NCI-H2081 treated with DMSO at 0.1 percent for 48 hours (cell line): ENCODE measurements at places on chromosomes 11 and 22.

- no peak for DNase-seq
Observed at GRCh38 chr11:125224391-125225021, 60.0 kb downstream of the PKNOX2 start.

DNA sequence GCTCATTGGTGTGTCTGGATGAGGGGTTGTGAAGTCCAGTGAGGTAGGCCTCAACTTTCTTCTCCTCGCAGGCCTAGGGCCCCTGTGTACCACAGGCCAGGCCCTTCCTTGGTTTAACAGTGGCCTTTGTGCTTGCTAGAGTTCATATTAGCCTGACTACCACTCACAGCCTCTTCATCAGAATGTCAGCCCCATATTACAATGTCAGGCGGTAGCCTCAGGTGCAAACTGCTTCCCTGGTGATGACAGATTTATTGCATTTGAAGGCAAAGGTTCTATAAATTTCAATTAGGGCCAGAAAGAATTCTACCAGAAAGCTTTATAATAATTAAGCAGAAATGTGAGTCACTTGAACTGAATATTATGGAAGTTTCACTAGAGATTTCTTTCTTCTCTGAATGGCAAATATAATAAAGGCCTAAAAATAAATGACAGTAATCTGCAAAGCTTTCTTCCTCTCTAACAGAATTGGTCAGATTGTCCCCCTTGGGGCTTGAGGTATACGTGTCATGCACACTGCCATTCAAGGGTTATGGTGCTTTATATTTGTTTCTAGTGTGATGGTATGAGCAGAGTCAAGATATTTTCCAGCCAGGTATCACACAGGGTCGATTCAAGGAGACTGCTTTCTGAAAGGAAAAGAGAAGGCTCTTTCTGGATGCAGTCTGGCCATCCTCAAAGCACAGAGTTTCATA is 210.3 kb downstream of the CWF19L2 start:
- DNase-seq, result no peak

DNA sequence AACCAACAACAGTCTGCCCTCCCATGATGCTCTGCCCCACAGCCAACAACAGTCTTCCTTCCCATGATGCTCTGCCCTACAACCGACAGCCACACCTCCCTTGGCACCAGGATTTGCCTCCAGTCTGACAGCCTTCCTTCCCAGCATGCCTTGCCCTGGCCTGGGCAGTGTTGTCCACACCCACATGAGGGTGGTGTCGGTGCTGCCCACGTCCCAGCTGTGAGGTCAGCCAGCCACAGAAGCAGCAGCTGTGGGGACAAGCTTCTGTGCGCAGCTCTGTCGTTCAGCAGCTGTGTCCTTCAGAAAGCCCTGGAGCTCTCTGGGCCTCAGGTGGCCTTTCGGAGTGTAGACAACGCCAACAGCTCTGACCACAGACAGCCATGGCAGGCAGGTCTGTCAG is 1378.9 kb downstream of the BRD1 start:
- no peak for DNase-seq

GRCh38 chr11:82960779-82961143 is 59.2 kb downstream of the DDIAS start:
- DNase-seq, result no peak

DNA sequence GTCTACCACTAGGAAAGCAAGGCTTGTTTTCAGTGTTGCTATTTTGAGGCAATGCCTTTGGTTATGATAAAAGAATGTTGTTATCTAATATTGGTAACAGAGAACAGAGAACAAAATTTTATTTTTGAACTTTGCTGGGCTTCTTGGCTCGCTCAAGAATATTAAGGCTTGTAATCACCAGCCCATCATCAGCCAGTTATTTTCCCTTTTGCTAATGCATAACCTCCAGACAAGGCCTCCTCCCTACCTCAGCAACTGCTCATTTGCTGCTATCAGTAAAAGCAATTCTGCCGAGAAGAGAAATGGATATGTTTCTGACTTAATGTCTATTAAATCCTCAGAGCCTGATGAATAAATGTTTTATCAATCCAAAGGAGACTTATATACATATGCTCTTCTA is 8.9 kb downstream of the MTMR2 start:
- no peak for DNase-seq

DNA sequence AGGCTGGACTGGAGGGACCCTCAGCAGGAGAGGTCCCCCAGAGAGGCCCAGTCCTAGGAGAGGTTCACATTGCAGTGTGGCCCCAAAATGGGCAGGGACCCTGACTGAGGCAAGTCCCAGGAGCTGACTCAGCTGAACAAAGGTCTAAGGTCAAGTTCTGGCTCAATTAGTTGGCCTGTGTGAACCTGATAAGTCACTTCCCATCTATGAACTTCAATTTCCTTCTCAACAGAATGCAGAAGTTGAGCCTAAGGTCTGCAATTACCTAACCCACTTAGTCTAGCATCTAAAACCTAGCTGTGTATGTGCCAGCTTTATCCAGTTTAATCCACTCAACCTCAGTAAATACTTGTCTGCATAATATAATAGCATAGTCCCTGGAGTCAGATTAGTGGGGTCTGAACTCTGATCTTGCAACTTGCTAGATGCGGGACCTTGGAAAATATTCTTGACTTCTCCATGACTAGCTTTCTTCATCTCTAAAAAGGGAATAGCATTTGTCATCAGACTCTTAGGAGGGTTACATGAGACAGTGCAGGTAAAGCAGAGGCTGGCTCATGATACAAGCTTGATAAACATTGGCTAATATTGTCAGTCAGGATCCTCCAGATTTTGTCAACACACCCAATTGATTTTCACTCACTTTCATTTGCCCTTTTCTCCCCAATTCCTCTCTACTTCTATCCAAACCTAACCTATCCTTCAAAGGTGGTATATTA is 465.5 kb downstream of the INSC start:
- DNase-seq, result no peak

DNA sequence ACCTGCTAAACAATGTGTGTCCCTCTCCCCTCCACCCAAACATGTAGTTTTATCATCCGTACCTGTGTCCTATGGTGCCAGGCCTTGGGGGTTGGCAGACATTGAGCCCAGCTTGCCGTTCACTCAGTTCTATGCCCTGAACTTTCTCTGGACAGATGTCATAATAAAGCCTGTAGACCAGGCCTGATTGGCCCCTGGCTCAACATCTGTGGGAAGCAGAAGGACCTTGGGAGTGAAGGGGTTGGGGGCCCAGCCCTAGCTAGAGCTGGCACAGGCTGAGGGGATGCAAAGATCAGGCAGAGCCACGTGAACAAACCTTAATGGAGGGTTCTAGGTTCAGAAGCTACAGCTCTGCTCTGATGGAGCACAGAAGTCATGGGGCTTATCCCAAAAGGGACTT is 600.6 kb downstream of the BUD13 start:
- no peak for DNase-seq

GRCh38 chr11:93279851-93280347 is 50.6 kb upstream of the DEUP1 start:
- peak; percentile 57 for DNase-seq

DNA sequence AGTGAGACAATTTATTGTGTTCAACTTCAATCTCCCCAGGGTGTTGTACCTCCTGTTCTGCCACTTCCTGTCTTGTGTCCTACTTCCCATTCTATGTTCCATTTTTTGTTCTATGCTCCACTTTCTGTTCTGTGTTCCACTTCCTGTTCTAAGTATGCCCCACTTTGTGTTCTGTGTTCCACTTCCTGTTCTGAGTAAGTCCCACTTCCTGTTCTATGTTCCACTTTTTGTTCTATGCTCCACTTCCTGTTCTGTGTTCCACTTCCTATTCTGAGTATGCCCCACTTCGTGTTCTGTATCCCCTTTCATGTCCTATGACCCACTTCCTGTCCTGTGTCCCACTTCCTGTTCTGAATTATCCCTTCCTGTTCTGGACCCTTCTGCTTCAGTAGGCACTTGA is 732.7 kb downstream of the TBC1D22A start:
- DNase-seq, result no peak

DNA sequence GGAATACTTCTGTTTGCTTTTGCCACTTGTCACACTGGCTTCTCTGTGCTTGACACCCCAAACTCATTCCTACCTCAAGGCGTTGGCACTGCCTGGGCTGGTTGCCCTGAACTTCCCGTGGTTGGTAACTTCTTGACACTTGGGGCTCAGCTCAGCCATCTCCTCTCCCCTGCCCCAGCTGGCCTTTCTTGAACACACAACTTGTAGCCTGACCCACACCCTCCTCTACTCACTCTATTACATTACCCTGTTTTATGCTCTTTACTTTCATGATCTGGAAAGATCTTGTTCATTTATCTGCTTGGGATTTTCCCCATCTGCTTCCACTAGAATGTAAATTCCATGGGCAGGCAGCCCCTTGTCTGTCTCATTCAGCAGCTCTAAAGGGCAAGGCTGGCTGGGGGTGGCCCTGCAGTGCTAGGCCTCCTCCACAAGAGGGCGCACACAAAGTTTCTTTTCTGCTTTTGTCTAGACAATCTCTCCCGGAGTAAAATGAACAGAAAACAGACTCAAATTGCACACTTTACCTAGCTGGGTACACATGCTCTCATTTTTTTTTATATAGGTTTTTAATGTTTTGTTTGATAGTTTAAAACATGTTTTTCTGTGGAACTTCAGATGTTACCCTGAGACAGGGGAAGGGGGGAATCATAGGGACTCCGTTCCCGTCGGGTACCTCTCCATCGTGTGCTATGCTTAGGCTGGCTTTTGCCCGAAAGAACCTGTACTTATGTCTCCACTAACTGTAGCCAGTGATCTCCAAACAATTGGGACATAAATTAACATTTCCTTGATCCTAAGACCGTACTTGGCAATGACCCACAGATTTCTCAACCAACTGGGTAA is 16.4 kb upstream of the MRGPRX2 start:
- DNase-seq, result no peak

GRCh38 chr11:10373340-10373739 is 68.5 kb downstream of the ADM start:
- no peak for DNase-seq

GRCh38 chr11:71582309-71582895 is at the start of gene KRTAP5-11:
Gene KRTAP5-11 (minus strand): TSS chr11:71582875. CDS start chr11:71582837, 38 bp downstream.
- DNase-seq, result no peak

DNA sequence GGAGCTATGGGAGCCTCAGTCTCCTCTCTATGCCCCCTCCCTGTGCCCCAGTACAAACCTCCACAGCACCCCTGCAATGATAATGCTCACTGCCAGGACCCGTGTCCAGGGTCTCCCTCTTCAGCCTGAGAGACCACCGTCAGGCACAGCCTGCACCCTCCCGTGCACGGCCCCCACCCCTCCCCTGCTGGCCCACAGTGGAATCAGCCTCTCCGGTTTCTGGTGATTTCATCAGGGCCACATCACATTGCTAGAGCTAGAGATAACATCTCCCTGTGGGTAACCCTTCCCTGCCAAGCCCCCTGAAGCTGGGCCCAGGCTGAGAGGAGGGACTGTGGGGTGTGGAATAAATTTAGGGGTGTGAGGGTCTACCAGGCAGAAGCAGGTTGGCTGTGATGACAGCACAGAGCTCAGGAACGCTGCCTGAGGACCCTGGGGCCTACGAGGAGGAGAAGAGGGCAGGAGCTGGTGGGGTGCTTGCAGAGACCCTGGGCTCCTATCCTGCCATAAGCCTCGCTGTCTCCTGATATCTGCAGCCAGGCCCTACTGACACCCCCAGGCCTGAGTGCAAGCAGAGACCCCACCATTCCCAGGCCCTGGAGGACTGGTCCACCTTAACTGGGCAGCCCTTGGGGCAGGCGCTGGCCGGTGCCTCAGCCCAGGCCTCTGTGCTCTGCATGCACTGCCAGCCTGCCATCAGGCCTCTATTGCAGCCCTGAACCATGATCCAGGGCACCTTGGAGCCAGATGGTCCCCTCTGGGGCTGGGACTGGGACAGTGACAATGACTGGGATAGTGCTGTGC is at the start of gene KLHDC7B:
TSS of gene KLHDC7B (plus strand) at position 378 of the 804 bp plus-strand sequence. CDS start at position 723, 345 bp downstream.
- DNase-seq, result no peak

DNA sequence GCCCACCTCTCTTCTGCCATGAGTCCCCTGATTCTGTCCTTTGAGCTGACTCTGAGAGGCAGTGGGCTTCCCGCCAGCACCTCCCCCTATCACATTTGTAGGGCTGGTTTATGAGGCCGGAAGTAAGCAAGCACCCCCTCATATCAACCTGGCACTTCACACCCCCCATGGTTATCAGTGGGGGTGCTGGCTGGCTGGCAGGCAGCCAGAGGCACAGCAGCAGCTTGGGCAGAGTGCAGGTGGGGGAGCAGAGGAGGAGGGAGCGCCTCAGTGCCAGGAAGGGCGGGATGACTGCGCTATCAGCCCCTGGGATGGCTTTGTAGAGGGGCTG is 22.9 kb upstream of the CHRM4 start:
- peak; percentile 98 for DNase-seq

GRCh38 chr11:80698637-80699036 is 1257.8 kb upstream of the TENM4 start:
- DNase-seq, result no peak

DNA sequence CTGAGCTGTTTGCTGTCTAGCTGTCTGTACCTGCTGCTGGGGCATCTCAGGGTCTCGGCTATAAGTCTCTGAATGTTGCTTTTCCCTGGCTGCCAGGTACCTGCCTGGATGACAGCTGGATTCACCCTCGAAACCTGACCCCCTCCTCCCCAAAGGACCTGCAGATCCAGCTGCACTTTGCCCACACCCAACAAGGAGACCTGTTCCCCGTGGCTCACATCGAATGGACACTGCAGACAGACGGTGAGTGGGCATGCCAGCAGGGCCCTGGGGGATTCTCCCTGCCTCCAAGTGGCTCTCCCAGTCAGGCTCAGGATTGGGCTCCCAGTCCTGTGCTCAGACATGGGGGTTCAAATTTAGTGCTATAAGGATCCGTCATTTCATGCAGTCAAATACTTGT is 12.9 kb downstream of the IL17RA start:
- DNase-seq, result no peak

GRCh38 chr11:125777309-125777708 is 1.3 kb downstream of the PATE2 start:
- no peak for DNase-seq

GRCh38 chr11:87212891-87213290 is 175.2 kb downstream of the TMEM135 start:
- no peak for DNase-seq

DNA sequence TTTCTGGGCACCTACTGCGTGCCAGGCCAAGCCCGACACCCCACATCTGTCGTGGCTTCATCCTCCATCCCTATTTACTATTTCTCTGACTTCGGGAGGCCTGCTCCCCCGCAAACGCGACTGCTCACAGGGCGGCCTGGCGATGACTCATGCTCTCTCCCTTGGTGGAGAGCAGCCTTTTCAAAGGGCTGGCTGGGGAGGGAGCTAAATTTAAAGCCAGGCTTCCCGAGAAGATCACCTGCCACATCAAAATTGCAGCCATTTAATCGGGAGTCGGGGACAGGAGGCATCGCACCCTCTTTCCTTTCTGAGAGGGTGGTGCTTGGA is 24.9 kb upstream of the SHISAL1 start:
- DNase-seq, result no peak

- no peak for DNase-seq
Observed at GRCh38 chr11:86802601-86803051, 2.3 kb downstream of the PRSS23 start.

DNA sequence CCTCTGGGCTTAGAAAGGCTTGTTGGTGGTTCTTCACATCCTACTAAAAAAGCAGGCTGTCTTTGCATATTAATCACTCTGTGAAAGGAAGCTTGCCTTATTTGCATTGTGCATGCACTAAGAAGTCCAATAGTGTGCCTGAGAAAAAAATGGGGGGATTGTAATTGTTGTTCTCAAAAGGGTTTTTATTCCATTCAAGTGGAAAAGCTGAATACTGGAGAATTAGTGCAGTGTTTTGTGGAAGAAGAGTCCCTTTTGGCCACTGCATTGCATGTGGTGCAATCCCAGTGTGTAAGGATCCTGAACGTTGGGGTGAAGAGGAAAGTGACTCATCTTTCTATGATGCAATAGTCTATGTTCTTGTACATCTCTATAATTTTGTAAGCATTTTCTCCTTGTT is 16.5 kb downstream of the NCAM1 start:
- DNase-seq, result no peak
